Left colon (tissue), 2 donors: ENCODE measurements at places on chromosomes 4 and X. TPM values are rescaled to one million over a fixed set of nuclear protein-coding genes. Genes with fewer than 3 reads are reported as not detected.

DNA sequence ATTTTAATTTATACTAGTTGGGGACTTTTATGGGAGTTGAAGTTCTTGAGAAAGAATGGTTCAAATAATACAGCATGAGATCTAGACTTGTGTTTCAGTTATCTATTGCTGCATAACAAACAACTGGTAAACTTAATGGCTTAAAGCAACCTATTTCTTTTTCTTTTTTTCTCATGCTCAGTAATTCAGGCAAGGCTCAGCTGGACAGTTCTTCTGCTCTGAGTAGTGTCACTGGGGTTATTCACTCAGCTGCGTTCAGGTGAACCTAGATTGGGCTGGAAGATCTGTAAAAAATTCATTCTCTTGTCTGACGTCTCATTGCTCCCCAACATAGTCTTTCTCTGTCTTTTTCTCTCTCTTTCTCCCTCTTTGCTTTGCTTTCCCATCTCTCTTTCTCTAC is 291.7 kb downstream of the GBA3 start:
- DNase-seq: no peak

GRCh38 chrX:145821291-145821897 is 3.8 kb downstream of the SLITRK2 start:
- no peak for DNase-seq

Gene MAGEA12
- not detected for total RNA-seq

Gene SMIM10
- total RNA-seq: 1.6 TPM
